ENCODE measurements at places on chromosomes 7 and 10. TPM values are rescaled to one million over a fixed set of nuclear protein-coding genes. Genes with fewer than 3 reads are reported as not detected.

DNA sequence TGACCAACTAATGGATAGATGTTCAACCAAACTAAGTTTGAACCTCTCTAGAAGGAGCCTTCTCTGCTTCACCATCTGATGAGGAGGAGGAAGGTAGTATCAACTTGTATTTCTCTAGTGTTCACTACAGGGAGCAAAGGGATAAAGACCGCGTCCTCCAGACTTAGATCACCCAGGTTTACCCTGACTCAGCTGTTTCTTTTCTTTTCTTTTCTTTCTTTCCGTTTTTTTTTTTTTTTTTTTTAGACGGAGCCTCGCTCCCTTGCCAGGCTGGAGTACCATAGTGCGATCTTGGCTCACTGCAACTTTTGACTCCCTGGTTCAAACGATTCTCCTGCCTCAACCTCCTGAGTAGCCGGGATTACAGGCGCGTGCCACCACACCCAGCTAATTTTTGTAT is 59.8 kb downstream of the C10orf105 start:
- H3K4me1 ChIP-seq, result no peaks in the 10 kb centered on the region
- no peaks in the 10 kb centered on the region for H3K36me3 ChIP-seq
- no peak for DNase-seq
- no peak overlapping the region for H3K4me3 ChIP-seq
- no peaks in the 10 kb centered on the region for H3K27me3 ChIP-seq

The FKBP14 gene
- polyA plus RNA-seq, result 2.6 TPM

The NRCAM gene
- not detected for polyA plus RNA-seq

The ADAP1 gene
- polyA plus RNA-seq, result 2.9 TPM

GRCh38 chr7:46155367-46155766 is 234.3 kb upstream of the IGFBP3 start:
- no peaks in the 10 kb centered on the region for H3K36me3 ChIP-seq
- DNase-seq, result no peak
- H3K27ac ChIP-seq, result no peak overlapping the region
- H3K4me3 ChIP-seq, result no peak overlapping the region

GRCh38 chr7:131292141-131292905 is 35.4 kb upstream of the MKLN1 start:
- DNase-seq, result no peak
- no peak overlapping the region for H3K27ac ChIP-seq
- H3K4me3 ChIP-seq, result no peak overlapping the region
- H3K27me3 ChIP-seq, result no peaks in the 10 kb centered on the region
- H3K36me3 ChIP-seq, result no peaks in the 10 kb centered on the region

DNA sequence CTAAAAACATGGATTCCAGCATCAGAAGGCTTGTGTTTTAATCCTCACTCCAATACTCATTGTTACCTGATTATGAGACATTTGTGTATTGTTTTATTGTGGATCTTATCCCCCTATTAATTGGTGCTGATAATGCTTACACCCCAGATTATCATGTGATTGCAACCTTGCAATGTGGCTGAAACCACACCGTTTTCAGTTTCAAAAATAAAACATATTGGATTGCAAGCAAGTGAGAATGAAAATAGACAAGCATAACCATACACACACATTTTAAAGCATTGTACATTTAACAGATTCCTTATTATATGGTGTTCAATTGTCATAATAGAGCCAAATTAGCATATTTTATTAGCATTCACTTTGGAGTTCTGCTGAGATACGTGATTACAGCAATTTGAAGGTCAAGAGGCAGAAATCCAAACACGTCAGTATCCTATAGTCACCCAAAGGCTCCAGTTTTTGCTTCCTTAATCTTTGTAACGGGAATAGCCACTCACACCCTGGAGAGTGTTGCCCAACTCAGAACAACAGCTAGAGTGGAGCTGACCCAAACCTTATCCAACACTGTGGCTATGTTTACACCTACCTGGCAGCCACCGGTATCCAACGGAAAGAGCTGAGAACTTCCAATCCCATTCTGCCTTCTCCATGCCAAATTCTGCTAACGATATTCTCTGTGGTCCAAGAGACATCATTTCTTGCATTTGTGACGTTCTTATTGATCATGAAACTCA is 317.1 kb upstream of the KLF6 start:
- H3K4me1 ChIP-seq, result no peaks in the 10 kb centered on the region
- no peaks in the 10 kb centered on the region for H3K36me3 ChIP-seq
- DNase-seq, result no peak
- no peaks in the 10 kb centered on the region for H3K27me3 ChIP-seq
- H3K27ac ChIP-seq, result no peak overlapping the region
- H3K4me3 ChIP-seq, result no peak overlapping the region

The MPP7 gene
- 6.8 TPM for polyA plus RNA-seq

DNA sequence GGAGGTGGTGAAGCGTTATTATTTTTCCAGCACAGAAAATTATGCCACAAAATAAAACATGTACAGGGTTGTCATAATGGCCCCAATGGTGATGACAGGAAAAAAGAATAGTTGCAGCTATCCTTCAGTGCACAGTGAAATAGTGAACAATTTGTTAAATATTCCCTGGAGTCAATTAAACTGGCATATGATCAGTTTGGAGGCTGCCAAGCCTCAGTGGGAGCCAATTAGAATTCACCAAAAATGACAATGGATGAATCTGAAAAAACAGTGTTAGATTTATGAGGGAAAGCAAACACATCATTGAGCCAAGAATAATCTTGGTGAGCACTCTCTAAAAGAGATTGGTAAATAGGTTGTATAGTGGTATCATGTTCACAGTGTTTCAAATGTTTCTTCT is 146.3 kb downstream of the OTUD1 start:
- DNase-seq, result no peak
- no peak overlapping the region for H3K27ac ChIP-seq

The CDC14C gene
- polyA plus RNA-seq, result not detected

- no peak overlapping the region for H3K27ac ChIP-seq
- H3K36me3 ChIP-seq, result peaks cover 70% of the 10 kb centered on the region
- no peak overlapping the region for H3K4me3 ChIP-seq
- H3K27me3 ChIP-seq, result no peaks in the 10 kb centered on the region
These were observed 57.5 kb downstream of the TASOR2 start for GRCh38 chr10:5742116-5742515.

DNA sequence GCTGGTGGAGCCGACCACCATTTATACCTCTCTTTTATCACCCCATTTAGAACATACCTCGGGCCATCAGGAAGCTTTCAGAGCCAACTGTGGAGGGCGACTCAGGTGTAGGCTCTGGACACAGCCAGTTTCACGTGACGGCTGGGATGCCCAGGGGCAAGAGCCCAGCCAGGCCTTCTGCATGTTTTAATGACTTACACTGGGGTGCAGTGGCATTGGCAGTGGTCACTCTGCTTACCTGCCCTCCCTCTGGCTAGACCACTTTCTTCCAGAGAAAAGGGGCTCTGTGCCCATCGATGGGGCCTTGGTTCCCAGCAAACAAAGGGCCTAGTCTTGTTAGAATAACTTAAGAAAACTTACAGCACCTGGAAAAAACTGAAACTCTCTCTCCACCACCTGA is 50.0 kb downstream of the PNLIPRP2 start:
- no peaks in the 10 kb centered on the region for H3K4me1 ChIP-seq
- H3K27ac ChIP-seq, result no peak overlapping the region
- no peak for DNase-seq
- no peaks in the 10 kb centered on the region for H3K36me3 ChIP-seq
- no peaks in the 10 kb centered on the region for H3K27me3 ChIP-seq

- H3K27me3 ChIP-seq, result no peaks in the 10 kb centered on the region
- H3K36me3 ChIP-seq, result peaks cover 15% of the 10 kb centered on the region
- peak within 1 kb of the TSS; percentile 86 for H3K4me3 ChIP-seq
- peaks cover 25% of the 10 kb centered on the region for H3K4me1 ChIP-seq
- DNase-seq, result peak; percentile 85
These were observed at the start of gene SLF2 for GRCh38 chr10:100912605-100913469. Gene SLF2 (plus strand): TSS chr10:100912963. CDS start chr10:100913111, 148 bp downstream.

The ASAH2 gene
- 6.0 TPM for polyA plus RNA-seq

GRCh38 chr7:45987521-45988290 is 66.6 kb upstream of the IGFBP3 start:
- H3K36me3 ChIP-seq, result no peaks in the 10 kb centered on the region
- H3K27ac ChIP-seq, result no peak overlapping the region
- H3K4me1 ChIP-seq, result no peaks in the 10 kb centered on the region
- no peak for DNase-seq
- no peaks in the 10 kb centered on the region for H3K27me3 ChIP-seq
- no peak overlapping the region for H3K4me3 ChIP-seq

DNA sequence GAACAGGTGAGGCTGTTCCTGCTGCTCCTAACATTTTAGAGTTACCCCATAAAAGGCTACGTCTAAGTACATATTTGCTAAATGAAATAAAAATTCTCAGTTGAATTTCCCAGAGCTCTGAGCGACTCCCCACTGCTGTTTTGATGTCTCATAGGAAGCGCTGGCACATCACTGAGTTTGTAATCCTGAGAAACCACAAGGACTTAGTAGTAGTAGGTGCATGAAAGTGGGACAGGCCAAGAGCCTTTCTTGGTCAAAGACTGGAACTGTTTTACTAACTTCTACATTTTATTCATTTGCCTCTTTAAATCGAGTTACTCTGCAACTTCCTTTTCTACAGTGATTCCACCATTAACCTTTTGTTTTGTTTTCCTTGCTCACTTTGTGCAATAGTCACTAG is 85.9 kb downstream of the XPNPEP1 start:
- DNase-seq, result no peak
- H3K4me1 ChIP-seq, result no peaks in the 10 kb centered on the region
- no peaks in the 10 kb centered on the region for H3K36me3 ChIP-seq

GRCh38 chr7:4299431-4299830 is 382.7 kb upstream of the FOXK1 start:
- no peaks in the 10 kb centered on the region for H3K4me1 ChIP-seq
- H3K4me3 ChIP-seq, result no peak overlapping the region
- no peaks in the 10 kb centered on the region for H3K36me3 ChIP-seq

DNA sequence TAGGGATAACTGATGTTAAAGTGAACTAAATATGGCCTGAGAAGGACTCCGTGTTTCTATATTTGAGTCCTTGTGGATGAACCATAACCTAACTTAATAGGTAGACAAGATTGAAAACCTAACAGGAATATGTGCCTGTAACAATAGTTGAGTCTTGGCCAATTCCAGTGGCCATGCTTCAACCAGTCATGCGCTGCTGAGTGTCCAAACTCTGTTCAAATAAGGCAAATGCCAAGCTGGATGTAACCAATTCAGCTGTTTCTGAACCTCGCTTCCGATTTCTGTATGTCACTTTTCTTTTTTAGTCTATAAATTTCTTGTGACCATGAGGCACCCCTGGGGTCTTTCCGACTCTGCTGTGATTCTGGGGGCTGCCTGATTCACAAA is 608.2 kb downstream of the GALNT17 start:
- no peaks in the 10 kb centered on the region for H3K27me3 ChIP-seq
- H3K27ac ChIP-seq, result no peak overlapping the region
- H3K36me3 ChIP-seq, result no peaks in the 10 kb centered on the region
- no peak for DNase-seq
- no peak overlapping the region for H3K4me3 ChIP-seq

GRCh38 chr7:5595545-5596045 is 172.0 kb upstream of the TNRC18 start:
- H3K4me3 ChIP-seq, result no peak overlapping the region
- H3K36me3 ChIP-seq, result no peaks in the 10 kb centered on the region
- H3K27ac ChIP-seq, result no peak overlapping the region
- peaks cover 45% of the 10 kb centered on the region for H3K4me1 ChIP-seq
- DNase-seq, result no peak

DNA sequence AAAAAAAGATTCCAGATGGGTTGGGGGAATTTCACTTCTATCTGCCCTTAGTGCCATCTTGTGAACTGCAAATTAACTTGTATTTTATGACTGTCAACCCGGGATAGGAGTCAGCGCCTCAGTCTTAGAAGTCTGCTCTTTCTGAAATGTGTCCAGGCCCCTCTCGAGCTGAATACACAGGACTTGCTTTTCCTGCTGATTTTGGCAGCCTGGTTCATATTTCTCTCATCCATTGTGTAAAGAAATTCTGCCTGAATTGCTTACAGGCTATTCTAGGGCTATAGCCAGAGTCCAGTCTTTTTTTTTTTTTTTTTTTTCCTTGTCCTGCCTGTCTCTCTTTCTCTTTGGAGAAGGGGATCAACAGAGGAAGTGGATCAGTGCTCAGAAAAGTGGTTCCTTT is 24.6 kb downstream of the GATA3 start:
- H3K4me1 ChIP-seq, result peaks cover 1% of the 10 kb centered on the region
- no peaks in the 10 kb centered on the region for H3K27me3 ChIP-seq
- DNase-seq, result no peak
- H3K4me3 ChIP-seq, result no peak overlapping the region
- no peak overlapping the region for H3K27ac ChIP-seq

DNA sequence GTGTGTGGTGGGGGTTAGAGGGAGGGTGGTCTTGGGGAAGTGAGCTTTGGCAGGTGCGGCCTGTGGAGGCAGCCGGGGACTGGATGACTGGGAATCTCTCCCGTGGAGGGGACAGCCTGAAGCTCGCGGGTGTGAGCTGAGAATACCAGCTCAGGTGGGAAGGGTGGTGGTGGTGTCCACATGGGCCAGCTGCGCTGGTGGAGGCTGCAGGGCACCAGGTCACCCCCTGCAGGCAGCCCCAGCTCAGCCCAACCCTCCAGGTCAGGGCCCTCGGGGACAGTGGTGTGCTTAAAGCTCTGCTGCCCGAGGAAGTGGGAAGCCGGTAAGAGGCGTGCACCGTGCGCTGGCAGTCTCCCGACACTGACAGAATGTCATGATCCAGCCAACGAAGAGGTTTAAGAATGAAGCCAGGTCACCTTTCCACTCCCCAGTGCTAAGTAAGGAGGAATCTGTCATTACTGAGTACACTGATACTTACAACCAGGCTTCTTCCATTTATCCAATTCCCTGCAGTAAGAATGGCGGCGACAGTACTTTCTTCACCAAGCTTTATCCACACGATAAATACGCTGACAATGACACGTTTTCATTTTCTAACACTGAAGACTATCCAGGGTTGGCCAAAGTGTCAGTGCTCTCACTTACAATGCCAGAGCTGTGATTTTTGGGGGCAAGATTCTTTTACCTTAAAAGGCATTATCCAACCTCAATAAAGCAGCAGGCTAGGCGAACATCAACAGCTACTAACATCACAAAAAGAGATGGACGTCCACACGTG is 20.4 kb downstream of the BRI3 start:
- no peaks in the 10 kb centered on the region for H3K36me3 ChIP-seq
- no peak for DNase-seq
- no peaks in the 10 kb centered on the region for H3K27me3 ChIP-seq
- no peak overlapping the region for H3K4me3 ChIP-seq
- H3K27ac ChIP-seq, result no peak overlapping the region
- H3K4me1 ChIP-seq, result no peaks in the 10 kb centered on the region

DNA sequence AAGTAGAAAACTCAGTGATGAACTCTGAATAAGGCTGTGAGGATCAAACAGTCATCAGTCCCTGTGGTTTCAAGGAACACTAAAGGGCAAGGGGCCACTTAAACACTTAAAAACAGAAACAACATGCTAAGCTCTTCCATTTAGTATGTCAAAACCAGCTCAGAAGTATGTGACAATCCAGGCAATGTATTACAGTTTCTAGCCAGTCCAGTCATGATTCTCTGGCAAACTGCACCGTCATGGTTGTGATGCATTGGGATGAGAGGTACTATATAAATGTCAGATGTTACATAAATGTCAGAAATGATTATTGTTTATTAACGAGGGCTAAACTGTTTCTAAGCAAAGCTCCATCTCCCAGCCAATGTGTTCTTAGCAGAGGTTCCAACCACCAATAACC is 4.7 kb upstream of the CREB5 start:
- DNase-seq, result no peak
- no peaks in the 10 kb centered on the region for H3K36me3 ChIP-seq
- H3K4me3 ChIP-seq, result no peak overlapping the region

The LIPA gene
- polyA plus RNA-seq, result 92.2 TPM

The ABCB4 gene
- not detected for polyA plus RNA-seq

The PLAU gene
- polyA plus RNA-seq, result not detected

The CARD11 gene
- 11.6 TPM for polyA plus RNA-seq
